ENCODE measurements at places on chromosomes 5 and 9.

DNA sequence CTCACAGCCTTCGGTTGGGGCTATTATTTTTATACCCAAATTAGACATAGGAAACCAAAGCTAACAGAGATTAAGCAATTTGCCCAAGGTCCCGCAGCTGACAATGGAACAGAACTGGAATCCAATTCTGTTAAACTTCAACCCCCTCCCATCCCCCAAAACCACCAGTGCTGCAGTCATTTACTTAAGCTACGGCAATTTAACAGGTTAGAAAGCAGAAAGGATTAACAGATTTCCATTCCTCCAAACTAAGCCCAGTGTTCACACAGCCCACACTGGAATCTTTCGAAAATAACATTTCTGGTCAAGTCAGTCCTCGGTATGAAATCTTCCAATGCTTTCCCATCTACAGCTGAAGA is 1023.1 kb upstream of the DMAC1 start:
- no peak for DNase-seq

DNA sequence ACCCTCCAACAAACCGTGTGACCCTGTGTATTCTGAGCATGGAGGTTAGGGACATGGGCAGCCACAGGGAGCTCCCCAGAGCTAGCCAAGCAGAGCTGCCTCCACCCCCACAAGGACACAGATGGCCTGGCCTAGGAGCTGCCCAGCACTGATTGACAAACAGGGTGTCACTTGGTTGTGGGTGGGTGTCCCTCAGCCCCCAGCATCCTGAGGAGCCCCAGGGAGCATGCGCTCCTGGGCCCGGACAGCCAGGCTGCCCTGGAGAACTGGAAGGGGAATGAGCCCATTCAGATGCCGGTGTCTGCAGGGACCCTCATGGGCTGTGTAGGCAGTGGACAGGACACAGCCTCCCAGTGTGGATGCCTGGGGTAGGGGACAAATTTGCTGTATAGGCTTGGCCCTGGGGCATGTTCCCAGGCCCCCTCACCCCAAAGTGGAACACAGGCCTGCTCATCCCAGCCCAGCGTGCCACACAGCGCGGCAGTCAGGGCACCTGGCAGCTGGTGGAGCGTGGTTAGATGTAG is 124.8 kb upstream of the LMX1B start:
- no peak for DNase-seq

- DNase-seq: peak; percentile 76
Measured at GRCh38 chr5:16934123-16934522, 2.0 kb downstream of the MYO10 start.

- DNase-seq: no peak
Measured at GRCh38 chr5:54772684-54773083, 212.7 kb downstream of the ESM1 start.

- DNase-seq: no peak
Measured at GRCh38 chr5:135709208-135709575, 125.3 kb upstream of the SLC25A48 start.

DNA sequence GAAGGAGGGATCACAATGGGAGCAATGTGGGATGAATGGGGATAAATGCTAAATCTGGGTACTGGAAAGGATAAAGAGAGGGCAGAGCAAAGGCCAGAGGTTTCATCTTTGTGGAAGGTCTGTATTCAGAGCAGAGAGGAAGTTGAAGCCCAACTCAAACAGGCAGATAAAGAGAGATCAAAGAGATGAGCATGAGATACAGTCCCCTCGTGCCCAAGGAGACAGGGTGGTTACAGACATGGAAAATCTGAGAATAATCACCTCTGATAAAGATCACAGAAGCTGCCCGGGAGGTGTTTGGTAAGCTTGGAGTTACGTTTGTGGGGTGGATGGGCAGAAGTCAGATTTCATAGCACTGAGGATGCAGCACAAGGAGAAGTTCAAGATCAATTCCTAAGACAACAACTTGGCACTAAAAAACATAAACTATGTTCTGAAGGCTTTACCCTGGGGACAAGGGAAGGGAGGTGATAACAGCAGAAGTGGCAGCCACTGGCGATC is 459 bp upstream of the ERAP2 start:
- DNase-seq: no peak

DNA sequence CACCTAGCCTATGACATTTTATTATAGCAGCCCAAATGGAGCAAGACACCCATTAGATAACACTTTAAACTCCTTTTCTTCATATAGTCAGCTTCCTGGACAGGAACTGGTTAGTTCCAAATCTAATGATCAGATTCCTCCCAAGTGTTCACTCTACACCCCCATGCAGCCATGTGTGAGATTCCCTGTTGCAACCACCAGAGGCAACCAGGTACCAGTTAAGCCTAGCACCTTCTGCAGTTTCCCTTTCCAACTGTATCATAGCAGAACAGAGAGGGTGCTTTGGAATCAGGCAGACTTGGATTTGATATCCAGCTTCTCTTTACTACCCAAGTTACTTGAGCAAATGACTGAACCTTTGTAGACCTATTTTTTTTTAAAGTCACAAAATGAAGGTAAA is 296.6 kb upstream of the PCSK5 start:
- no peak for DNase-seq

GRCh38 chr9:116141864-116142561 is 11.6 kb upstream of the PAPPA start:
- no peak for DNase-seq

GRCh38 chr9:79945016-79945415 is 373.3 kb downstream of the TLE4 start:
- DNase-seq: no peak

DNA sequence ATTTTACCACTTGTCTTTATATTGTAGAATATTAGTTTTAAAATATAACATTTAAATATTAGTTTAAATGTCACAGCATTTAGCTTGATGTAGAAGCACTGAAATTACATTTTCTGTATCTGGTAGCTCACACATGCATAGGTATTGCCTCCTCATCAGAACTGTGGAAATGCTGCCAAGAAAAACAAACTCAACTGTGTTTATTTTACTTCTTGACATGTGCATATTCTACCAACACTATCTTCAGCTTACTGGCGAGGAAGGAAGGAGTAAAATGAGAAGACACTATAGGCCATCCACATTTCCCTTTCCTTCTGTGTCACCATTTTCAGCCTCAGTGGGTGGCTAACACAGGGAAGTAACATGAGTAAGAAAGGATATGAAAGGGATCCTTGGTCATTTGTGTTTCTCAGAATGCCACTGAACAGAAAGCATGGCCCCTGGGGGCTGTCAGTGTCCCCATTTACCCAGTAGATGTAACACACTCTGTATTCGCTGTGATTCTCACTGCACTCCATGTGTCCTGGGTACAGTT is 81.0 kb upstream of the HTR4 start:
- no peak for DNase-seq

DNA sequence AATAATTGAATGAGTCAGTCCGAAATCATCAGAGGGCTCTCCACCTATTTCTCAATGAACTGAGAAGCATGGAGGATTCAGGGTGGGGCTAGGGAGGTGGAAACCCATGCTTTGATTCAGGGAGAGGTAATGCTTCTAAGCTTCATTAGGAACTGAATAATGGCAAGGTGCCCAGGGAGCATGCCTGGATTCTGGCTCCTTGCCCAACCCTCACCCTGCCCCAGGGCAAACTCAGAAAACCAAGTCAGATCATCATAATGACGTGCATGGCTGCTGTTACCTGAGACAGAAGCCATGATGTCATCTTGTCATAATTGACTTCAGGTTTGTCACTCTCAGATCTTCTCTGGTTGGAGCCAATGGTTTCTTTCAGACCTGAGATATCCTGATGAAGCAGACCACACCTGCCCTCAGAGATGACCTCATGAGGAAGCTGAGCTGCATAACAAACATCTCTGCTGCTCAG is 199.6 kb downstream of the SYK start:
- DNase-seq: peak; percentile 28

- DNase-seq: no peak
Measured at GRCh38 chr5:139908749-139909148, 113.1 kb downstream of the PSD2 start.

DNA sequence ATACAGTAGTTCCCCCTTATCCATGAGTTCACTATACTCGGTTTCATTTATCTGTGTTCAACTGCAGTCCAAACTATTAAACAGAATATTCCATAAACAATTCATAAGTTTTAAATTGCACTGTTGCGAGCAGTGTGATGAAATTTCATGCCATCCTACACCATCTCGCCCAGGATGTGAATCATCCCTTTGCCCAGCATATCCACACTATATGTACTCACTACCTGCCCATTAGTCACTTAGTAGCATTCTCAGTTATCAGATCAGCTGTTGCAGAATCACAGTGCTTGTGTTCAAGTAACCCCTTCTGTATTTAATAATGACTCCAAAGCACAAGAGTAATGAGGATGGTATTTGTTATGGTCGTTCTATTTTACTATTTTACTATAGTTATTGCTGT is 51.5 kb downstream of the SHOC1 start:
- peak; percentile 41 for DNase-seq

GRCh38 chr5:43313854-43314457 is 744 bp upstream of the HMGCS1 start:
- no peak for DNase-seq

DNA sequence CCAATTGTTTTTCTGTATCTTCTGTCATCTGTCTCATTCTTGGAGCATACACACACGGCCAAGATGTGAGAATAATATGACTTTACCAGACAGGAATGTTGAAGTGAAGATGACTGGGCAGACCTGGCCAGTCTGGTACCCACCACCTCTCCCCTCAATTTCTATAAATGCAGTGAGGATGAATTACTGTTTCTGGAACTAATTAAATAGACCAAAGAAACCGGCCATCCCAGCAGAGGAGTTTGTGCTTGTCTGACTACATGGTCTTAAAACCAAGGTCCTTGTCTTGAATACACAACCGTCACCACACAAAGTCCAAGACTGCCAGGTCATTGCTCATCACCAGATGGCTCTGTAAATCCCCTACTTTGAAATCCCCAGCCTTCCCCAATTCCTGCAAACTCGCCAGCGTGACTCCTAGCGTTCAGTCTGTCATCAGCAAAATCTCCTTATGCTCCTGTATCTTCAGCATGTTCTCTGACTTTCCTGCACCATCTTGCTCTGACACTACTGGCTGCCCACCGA is 147.2 kb downstream of the PDE4D start:
- DNase-seq: no peak

DNA sequence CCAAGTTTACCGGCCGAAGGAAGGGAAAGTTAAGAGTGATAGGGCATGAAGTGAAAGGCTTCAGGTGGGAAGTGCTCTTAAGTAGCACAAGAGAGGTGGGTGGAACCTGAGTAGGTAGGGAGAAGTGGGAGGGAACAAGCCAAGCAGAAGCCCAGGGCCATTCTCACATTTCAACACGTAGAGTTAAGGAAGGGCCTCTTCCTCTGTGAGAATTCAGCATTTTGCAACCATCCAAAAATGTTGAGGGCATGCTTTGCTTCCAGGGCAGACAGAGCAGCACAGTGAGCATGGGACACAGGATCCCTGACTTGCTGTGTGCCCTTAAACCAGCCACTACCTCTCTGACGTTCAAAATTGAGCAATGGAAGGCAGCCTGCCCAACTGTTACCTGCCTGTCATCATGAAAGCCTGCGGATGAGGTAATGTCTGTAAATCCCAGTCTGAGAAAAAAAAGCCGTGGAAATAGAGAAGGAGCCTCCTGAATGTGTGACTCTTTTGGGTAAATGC is 3.3 kb downstream of the CYFIP2 start:
- DNase-seq: no peak

- DNase-seq: no peak
Measured at GRCh38 chr5:89168766-89169165, 285.8 kb upstream of the MEF2C start.

- no peak for DNase-seq
Measured at GRCh38 chr9:131197160-131197911, 72.0 kb downstream of the NUP214 start.

GRCh38 chr5:147734894-147735293 is 47.6 kb downstream of the JAKMIP2 start:
- DNase-seq: no peak

DNA sequence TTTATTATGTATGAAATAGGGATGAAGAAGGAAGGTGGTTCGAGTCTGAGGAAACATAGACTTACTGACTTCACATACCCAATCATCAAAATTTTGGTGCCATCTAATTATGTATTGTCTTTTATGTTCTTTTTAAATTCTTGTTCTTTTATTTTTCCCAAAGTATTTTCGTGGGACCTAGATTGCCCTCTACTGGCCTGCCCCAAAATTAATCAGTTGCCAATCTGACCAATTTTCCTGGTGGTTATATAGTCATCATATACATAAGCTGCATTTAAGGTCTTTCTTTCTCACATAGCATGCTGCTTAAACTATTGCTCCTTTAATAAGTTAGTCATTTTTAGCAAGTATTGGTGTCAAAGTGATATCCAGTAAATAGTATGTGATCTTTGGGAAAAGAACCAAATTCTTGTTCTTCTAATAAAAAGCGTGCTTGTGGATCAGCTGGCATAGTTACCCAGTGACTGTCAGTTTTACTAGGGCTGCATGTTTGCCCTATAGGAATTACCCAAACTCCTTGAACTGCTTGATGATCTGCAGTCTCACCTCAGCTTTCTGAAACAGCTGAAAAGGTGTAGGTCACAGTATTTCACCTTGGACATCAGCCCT is 223.5 kb downstream of the SH3GL2 start:
- DNase-seq: no peak

DNA sequence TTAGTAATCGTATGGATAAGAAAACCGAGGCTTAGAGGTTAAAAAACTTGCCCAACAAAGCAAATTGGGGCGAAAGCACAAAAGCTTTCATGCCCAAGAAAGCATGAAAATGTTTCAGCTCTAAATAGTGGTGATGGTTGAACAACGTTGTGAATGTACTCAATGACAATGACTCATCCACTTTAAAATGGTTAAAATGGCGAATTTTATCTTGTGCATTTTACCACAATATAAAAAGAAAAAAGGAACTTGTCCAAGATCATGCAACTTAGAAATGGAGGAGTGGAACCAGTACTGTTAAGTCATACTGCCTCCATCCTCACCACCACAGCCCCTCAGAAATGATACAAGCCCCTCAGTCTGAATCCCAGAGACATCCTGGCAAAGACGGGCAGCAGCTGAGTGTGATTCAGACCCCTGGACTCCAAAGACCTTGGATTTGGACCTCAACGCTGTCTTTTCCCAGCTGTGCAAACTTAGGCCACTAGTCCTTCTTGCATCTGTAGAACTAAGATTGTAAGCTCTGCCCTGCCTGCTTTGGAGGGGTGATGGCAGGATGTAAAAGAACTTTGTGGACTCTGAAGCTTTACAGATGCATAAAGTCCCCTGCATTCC is 158.4 kb downstream of the GABBR2 start:
- DNase-seq: no peak

All from stimulated activated CD8-positive, alpha-beta memory T cell treated with anti-CD3 and anti-CD28 coated beads, Interleukin-4, amount 100 ng/mL, for 48 hours (primary cell).